HT-29 (cell line): ENCODE measurements at places on chromosomes 5 and 9.

GRCh38 chr9:121192518-121192917 lies 9.2 kb downstream of the RAB14 start:
- DNase-seq: no peak

- no peak for DNase-seq
Measured at GRCh38 chr5:40503439-40503838, 176.3 kb upstream of the PTGER4 start.

GRCh38 chr5:76794871-76795270 lies 24.0 kb upstream of the F2RL1 start:
- no peak for DNase-seq

- DNase-seq: peak; percentile 19
Measured at GRCh38 chr9:88874391-88874790, 116.9 kb upstream of the S1PR3 start.
